ENCODE measurements at places on chromosomes 7 and 10. TPM values are rescaled to one million over a fixed set of nuclear protein-coding genes. Genes with fewer than 3 reads are reported as not detected.

COG5 gene
- total RNA-seq = 86.6 TPM

NPTX2 gene
- 64.6 TPM for total RNA-seq

ITIH5 gene
- total RNA-seq = 1.9 TPM

EPHA1 gene
- 1.3 TPM for total RNA-seq

FANK1 gene
- 1.0 TPM for total RNA-seq

ERVW-1 gene
- not detected for total RNA-seq

SORBS1 gene
- 30.8 TPM for total RNA-seq

DNAJB12 gene
- total RNA-seq = 41.6 TPM

DYNC1I1 gene
- total RNA-seq = 0.86 TPM

CDH23 gene
- total RNA-seq = 9.9 TPM

GPR15LG gene
- total RNA-seq = not detected

NEURL1 gene
- total RNA-seq = 2.2 TPM

DNA sequence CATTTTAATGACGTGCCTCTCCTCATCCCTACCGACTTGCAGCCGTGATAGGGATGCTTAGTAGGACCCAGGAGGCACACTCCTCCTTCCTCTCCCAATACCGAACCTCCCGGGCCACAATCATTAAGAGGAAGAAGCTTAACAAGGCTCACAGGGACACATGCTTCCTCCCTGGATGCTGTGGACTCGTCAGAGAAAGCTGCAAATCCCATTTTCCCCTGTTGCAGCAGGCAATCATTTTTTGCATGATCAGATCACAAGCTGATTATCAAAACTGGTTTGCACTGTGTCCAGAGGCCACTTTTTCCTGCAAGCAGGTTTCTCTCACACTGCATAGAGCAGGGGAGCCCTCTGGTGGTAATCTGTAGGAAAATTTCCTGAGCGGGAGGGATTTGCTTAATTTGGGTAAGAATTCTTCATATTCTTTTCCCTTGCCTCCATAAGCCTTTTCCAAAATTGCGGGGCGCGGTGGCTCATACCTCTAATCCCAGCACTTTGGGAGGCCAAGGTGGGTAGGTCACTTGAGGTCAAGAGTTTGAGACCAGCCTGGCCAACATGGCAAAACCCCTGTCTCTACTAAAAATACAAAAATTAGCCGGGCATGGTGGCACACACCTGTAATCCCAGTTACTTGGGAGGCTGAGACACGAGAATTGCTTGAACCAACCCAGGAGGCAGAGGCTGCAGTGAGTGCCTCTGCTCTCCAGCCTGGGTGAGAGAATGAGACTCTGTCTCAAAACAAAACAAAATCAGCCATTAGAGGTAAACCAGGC is 16.1 kb upstream of the LAMB4 start:
- DNase-seq = no peak

DNA sequence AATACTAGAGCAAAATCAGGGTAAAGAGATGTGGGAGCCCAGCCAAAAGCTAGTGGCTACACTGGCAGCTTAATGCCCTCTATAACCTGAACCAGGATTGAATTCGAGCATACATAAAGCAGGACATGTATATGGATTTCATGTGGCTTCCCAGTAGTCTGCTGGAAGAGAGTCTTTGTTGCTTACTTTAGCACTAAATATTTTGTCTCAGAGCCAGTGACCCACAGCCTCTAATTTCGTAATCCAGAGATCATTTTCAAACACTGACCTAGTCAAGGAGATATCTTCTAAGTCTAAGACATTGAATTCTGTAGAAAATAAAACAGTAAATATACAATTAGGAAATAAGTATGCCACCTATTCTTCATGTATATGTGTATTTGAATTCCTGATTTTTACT is 64.2 kb upstream of the GNAI1 start:
- DNase-seq = no peak

DNA sequence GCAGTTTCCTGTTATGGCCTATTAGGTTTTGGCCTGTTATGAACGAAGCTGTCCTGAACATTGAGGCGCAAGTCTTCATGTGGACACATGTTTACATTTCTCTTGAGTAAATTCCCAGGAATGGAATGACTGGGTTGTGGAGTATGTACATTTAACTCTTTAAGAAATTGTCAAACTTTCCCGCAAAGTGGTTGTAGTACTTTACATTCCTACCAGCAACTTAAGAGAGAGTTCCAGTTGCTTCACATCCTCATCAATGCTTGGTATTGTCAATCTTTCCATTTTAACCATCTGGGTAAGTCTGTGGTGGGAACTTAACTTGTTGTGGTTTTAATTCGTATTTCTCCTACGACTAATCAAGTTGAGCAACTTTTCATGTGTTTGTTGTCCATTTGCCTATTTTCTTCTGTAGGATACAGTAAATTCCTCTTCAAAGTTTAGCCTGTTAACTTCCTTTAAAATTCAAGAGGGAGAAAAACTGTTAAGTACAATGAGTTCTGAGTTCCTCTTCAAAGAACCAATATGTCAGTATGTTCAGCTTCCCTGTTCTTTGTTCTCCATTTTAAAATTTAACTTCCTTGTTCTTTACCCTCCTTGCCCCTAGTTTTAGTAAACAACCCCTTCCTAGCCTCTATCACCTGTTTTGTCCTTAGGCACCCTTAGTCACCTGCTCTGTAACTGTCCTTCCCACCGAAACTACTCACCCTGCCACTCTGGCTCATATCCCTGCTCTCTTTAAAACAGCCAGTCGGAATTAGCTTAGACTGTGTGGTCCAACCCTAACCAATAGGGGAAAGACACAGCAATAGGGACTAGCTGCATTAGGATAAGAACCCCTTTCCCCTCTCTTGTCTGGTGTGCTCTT is 74.0 kb downstream of the FAM241B start:
- DNase-seq = no peak

- DNase-seq = no peak
Measured at GRCh38 chr7:46710927-46711326, 789.9 kb upstream of the IGFBP3 start.

DNA sequence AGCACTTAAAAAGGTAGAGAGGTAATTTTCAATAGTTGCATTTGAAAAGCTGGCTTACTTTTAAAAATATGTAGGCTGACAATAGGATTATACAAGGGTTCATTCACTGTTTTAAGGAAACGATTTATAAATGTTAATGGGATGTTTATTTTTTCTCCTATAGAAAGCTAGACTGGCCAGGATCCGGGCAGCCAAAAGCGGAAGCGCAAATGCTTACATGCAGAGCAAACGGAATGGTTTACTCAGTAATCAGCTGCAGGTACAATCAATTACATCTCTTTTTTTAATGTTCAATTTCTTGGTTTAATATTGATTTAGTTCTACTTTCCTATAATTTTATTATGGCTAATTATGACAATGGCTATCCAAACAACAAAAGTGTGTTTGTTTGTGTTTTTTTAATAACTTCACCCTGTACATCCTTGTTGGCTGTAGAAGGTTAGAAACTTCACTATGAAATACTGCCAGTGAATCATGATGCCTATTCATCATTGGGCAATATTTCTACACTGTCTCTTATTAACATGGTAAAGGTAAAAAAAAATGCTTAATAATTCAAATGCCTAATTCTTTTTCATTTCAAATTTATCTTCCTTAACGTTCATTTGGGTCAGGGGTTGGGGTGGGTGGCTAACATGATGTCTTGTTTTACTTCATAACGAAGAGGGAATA is 116.4 kb downstream of the TSPAN12 start:
- no peak for DNase-seq

GRCh38 chr7:73885975-73886798 is 25.2 kb downstream of the TMEM270 start:
- DNase-seq = no peak

GRCh38 chr10:102492983-102493382 is 9.5 kb downstream of the ACTR1A start:
- DNase-seq = peak; percentile 2

- peak; percentile 74 for DNase-seq
Measured at GRCh38 chr7:132430861-132431822, 145.1 kb downstream of the PLXNA4 start.

GRCh38 chr7:44077681-44078091 is 4.6 kb downstream of the POLM start:
- DNase-seq = peak; percentile 70

GRCh38 chr10:83765731-83766130 is 373.6 kb upstream of the GHITM start:
- no peak for DNase-seq

DNA sequence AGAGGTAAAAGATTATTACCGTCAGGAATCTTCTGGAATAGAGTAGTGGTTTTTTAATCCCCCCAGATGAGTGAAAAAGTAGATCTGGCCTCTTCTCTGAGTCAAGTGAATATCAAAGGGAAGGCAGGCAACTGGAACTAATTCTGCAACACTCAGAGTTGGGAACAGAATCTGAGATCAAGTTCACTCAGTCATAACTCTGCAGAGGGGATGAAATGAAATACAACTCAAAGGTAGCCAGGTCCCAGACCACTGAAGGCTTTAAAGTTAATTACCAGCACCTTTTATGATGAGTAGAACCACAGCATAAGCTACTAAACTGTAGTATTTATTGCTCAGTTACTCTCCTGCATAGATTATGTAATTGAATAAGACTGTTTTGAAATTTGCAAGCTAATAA is 455.6 kb upstream of the AKR1E2 start:
- no peak for DNase-seq

DNA sequence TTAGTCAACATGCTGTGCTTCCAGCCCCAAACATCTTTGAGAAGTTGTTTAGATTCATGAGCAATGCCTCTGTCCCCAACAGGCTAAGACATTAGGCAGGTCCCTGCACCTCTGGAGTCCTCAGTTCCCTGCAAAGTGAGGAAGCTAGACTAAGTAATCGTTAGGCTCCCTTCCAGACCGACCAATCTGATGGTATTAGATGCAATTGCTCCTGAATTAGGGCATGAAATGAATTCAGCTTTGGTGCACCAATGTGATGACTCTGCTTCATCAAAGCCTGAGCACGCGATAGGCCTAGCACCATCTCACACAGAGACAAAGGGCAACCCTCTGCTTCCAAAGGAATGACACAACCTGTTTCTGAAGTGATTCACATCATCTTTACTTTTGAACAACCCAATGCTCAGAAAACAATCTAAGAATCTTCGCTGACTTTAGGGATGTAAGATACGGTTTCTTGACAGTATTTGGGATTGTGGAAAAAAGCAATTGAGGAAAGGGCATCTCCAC is 723 bp upstream of the TES start:
- no peak for DNase-seq

DNA sequence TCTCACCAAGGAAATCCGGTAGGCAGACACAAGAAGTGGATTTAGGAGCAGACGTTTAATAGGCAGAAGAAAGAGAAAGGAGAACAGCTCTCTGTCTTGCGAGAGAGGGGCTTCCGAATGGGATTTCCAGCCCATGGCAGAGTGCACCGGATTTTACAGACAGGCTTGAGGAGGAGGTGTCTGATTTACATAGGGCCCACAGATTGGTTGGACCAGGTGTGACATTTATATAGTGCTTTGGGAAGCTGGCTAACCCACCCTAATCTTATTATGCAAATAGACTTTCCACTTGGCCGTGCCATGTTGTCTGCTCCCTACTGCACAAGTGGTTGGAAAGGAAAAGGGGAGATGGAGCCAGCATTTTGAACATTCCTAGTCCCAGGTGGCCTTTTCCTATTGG is 57.8 kb downstream of the ANKMY2 start:
- no peak for DNase-seq

DNA sequence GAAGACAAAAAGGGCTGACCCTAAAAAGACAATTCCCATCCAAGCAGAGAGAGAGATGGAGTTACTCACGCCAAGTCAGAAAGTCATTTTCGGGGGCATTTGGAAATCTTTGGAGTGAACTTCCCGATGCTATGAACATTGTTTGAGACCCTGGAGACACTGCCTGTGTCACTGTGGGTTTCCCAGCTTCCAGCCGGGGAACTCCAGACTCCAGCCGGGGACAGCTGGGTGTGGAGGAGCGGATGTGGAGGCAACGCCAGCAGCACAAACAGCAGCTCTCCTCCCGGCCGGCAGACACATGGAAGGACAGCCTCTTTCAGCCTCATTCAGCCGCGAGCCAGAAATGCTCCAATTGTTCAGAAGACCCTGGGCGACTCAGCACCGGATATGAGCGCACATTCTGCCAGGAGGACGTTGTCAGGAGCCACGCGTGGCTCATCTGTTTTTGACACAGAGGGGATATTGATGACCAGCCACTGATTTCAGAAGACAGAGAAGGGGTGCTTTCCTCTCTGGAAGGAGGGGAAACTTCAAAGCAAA is 97.6 kb downstream of the PRPF18 start:
- DNase-seq = peak; percentile 84

DNA sequence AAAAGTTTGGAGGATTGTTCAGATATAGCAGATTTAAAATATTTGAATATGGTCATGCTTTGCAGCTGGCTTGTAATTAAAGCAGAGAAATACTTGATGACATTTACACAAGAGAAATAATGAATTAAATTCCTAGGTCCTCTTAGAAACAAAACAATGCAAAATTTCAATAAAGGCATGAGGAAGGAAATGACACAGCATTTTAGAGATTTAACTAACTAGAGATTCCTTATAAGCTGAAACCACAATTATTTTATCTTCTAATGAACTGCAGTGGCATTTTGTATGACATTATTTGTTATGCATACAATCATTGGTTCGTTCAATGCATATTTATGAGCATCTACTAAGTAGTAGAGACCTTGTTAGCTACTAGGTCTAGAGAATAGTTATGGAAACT is 490.9 kb downstream of the ZWINT start:
- DNase-seq = no peak

DNA sequence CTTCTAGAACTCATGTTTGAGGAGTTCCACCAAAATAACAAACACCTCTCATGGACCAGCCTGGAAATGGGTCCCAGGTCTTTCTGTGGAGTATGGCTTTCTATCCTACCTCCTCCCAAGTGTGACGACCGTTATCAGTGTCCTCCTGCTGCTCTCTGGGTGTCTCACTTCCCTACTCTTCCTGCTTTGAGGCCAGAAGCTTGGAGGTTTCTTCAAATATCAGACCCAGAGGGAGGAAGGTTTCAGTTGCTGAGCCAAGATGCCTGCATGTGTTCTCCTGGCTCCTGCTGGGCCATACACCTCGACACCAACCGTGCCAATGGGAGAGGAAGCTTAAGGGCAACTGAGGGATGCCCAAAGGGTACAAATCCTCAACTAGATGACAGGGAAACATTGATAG is 114.6 kb downstream of the WNT2 start:
- no peak for DNase-seq

DNA sequence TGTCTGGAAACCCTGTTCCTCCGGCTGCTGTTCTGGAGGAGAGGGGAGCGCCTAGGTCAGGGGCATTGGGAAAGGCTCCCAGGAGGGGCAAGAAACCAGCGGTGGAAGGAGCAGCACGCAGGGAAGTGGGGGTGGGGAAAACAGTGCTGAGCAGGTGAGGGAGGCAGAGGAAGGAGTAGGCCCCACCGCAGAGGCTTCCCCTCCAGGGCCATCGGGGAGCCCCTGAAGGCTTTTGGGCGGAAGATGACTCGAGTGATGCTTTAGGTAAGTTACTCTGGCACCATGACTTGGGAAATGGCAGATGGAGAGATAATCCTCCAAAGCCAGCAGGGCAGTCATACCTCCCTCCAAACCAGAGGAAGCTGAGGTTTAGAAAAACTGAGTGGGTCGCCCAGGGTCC is 106.5 kb upstream of the ANLN start:
- DNase-seq = peak; percentile 84
